AG09309 (cell line): ENCODE measurements at places on chromosomes 2 and 18.

GRCh38 chr2:197809064-197809463, 4.7 kb downstream of the PLCL1 start:
- DNase-seq = no peak

GRCh38 chr2:235749771-235750160, 255.9 kb downstream of the AGAP1 start:
- no peak for DNase-seq

GRCh38 chr2:43239981-43240765, 13.8 kb upstream of the ZFP36L2 start:
- DNase-seq = no peak

DNA sequence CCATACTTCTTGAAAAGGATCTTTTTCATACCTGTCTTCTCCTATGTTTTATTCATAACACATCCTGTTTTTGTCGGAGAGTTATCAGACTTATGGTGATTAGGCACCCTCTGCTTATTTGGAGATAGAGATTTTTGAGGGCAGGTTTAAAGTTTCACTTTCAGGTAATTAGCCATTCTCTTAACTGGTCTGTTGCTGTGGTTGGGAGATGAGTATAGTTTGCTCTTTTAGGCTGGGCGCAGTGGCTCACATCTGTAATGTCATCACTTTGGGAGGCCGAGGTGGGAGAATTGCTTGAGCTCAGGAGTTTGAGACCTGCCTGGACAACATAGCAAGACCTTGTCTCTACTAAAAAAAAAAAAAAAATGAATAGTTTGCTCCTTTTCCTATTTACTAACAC, 25.3 kb downstream of the SFTPB start:
- DNase-seq = no peak

DNA sequence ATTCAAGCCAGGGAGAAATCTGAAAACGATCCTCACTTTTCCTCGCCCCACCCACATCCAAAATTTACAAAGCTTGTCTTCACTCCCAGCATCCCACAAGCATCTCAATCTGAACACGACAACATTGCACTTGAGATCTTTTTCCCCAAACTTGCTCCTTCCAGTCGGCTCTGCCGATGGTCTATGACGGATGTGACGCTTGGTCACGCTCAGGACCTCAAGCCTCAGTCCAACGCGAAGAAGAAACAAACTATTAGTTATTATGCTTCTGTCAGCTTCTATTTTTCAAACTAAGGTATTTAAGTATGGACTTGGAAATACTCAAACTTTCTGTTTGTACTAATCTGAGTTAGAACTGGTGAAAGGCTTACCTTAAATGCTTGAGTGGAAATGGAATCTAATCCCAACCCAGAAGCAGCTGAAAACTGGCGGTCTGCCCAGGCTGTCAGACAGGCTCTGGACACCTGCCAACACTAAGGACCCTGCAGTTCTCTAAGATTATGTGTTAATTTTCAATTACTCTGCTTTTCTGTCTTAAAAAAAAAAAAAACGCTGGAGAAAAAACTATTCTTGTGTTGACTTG, 132.1 kb upstream of the DNMT3A start:
- no peak for DNase-seq

- DNase-seq = no peak
Observed at GRCh38 chr2:43038034-43038695, 188.2 kb downstream of the ZFP36L2 start.

DNA sequence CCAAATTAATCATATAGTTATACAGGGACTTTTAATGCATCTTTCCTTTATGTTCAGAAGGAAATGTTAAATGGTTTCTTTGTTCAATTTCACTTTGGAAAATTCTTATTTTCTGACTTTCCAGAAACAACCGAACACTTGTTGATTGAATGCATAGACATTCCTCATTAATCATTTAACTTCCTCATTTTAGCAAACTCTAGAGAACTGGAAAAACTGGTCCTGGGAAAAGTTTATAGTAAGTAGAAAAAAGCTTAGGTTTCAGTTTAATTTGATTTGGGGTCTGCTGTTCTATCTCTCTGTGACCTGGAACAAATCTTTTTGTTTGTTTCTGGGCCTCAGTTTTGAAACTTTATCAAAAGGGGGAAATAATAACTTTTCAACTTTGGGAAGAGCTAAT, 320.4 kb downstream of the CMPK2 start:
- DNase-seq = no peak
